A549 treated with Mapracorat at 1 μM for 4 hours (cell line): ENCODE measurements at places on chromosomes 5 and 9. TPM values are rescaled to one million over a fixed set of nuclear protein-coding genes. Genes with fewer than 3 reads are reported as not detected.

The PCDHB12 gene
- total RNA-seq, result 0.06 TPM in 1 of 5 replicates, not detected in the others

The GPR107 gene
- total RNA-seq, result 24.3 to 30.1 TPM (median 26.4 TPM) in 5 replicates

The ASB6 gene
- total RNA-seq, result 20.0 to 26.4 TPM (median 25.9 TPM) in 5 replicates

The DNAJA1 gene
- total RNA-seq, result 206 to 243 TPM (median 234 TPM) in 5 replicates

The SLC34A3 gene
- 0.08 to 0.28 TPM (median 0.09 TPM) in 3 of 5 replicates, not detected in the others for total RNA-seq

The GHR gene
- 0.03 to 0.07 TPM (median 0.06 TPM) in 3 of 5 replicates, not detected in the others for total RNA-seq

The FAM163B gene
- total RNA-seq, result not detected in 5 replicates

The CCDC183 gene
- total RNA-seq, result 0.16 to 0.58 TPM (median 0.23 TPM) in 5 replicates
